Mesothelial cell of epicardium (in vitro differentiated cells): ENCODE measurements at places on chromosomes 4 and X.

GRCh38 chr4:128387600-128388351 lies 100.2 kb upstream of the PGRMC2 start:
- no peak for DNase-seq

GRCh38 chrX:1392376-1393068 lies 609 bp upstream of the SLC25A6 start:
- DNase-seq, result peak; percentile 65

- DNase-seq, result peak; percentile 46
Measured at GRCh38 chrX:44343412-44344141, at the start of gene EFHC2. Gene EFHC2, minus strand, starts transcription at chrX:44343672. Its CDS starts 84 bp downstream, at chrX:44343588.

GRCh38 chrX:15856636-15857035 lies 2.0 kb upstream of the AP1S2 start:
- DNase-seq, result no peak

- DNase-seq, result no peak
Measured at GRCh38 chrX:11588097-11588496, 77.6 kb downstream of the ARHGAP6 start.

DNA sequence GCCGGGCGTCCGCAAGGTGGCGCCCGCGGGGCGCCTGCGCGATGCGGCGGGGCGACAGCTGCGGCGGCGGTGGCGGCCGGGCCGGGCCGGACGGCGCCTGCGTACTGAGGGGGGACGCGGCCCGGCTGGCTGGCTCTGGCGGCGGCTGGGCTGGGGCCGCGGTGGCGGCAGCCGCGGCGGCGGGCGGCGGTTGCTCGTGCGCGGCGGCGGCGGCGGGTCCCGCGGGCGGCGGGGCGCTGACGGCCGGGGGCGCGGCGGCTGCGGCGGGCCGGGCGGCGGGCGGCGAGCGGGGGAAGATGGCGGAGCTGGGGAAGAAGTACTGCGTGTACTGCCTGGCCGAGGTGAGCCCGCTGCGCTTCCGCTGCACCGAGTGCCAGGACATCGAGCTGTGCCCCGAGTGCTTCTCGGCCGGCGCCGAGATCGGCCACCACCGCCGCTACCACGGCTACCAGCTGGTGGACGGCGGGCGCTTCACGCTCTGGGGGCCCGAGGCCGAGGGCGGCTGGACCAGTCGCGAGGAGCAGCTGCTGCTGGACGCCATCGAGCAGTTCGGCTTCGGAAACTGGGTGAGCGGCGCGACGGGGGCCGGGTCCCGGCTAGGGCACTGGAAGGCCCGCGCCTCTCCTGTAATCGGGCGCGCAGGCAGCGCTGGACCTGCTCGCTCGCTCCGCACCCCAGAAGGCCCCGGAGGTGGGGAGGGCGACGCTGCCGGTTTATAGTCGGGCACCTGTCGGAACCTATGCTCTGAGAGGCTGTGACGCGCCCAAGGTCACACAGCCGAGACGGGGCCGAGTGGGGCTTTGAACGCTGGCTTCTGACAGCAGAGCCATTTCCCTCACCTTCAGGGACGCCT lies at the start of gene TADA2B:
TSS of gene TADA2B (plus strand) at position 89 of the 853 bp plus-strand sequence. CDS start at position 297, 208 bp downstream.
- peak; percentile 61 for DNase-seq

DNA sequence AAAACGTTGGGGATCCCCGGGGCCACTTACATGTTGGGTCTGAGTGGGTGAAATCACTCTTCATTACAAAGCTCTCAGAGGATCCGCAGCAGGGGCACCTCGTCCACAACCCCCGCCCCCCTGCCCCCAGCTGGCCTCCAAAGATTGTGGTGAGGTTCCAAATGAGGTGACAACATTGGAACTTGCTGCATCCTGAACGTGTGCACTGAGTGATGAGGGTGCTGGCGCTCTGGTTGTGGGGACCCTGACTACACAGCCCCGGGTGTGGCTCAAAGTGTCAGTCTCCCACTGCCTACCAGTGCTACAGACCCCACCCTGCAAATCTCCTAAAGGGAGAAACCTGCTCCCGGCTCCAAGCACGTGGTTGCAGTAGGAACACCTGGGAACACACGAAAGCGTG lies 111.9 kb downstream of the PHKA2 start:
- DNase-seq, result no peak

DNA sequence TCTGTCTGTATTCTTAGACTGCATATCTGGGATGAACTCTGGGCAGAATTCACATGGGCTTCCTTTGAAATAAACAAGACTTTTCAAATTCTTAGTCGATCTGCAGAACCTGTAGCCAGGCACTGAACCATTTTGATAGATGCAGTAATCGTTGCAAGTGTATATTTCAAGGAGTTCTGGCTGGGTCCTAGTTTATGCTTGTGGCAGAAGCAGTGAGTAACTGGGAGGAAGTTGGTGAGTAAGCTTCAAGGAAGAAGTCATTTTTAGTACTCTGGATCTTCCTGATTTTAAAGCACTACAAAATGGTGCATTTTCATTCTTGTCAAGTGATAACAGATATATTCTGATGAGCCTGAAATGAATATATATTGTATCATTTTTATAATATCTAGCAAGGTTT lies 9.5 kb downstream of the HPRT1 start:
- no peak for DNase-seq

- no peak for DNase-seq
Measured at GRCh38 chr4:20192736-20193135, 59.0 kb upstream of the SLIT2 start.

DNA sequence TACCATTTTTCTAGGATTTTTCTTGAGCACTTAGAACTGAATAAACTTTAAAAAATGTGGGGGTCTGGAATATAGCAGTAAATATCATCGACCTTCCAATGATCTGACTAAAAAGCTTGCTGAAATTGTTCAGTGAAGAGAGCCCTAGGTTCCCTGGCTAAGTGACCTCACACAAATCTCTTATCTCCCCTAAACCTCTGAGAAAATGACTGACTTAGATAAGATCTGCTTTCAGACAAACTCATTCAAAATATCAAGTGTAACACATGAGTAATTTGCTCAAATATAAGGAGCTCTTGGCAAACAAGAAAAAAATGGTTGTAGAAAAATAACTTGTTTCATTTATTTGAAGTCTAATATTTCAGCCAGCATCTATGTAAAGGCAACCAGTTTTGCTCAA lies 441.7 kb upstream of the SLIT2 start:
- no peak for DNase-seq

DNA sequence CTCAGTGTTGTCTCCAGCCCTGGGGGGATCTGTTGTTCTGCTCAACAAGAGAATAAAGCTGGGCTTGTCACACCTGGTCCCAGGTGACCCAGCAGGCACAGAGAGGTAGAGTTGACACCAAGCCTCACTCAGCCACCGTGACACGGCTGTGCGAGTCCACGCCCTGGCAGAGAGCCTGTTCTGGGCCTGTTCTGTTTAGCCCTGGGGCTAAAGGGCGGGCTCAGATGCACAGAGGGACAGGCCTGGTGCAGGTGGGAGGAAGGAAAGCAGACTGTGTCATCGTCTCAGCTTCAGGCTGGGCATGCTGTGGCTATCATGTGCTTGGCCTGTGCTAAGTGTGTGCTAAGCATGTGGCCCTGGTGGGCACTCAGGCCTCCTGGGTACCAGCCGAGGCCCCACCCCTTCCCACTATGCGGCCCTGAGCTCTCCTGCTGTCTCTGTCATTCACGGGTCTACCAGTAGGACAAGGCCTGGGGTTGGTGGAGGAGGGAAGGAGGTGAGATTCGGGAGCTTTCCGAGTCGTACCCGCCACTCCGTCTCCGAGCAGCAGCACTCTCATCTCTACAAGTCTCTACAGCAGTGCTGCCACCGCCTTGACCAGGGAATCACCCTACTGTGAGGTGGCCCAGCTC lies 10.8 kb downstream of the WFS1 start:
- no peak for DNase-seq

DNA sequence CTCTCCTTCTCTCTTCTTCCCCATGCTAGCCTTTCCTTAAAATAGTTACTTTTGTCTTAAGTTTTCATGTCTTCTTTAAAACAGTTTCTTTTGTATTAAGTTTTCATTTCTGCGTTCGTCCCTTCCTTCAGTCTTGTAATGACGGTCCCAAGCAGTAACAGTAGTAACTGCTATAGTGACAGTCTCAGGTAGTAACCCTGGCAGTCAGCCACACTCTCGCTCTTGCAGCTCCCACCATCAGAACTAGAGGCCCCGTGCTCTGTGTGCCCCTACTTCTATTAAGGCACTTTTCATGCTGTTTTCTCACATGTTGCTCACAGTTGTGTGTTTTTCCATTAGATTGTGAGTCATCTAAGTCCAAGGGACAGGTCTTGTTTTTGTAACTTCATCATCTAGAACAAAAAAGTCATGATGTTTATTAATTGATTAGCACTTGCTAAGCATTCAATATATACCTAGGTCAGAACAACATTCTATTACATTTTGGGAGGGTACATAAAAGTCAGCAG lies 49.3 kb downstream of the C4orf33 start:
- no peak for DNase-seq

DNA sequence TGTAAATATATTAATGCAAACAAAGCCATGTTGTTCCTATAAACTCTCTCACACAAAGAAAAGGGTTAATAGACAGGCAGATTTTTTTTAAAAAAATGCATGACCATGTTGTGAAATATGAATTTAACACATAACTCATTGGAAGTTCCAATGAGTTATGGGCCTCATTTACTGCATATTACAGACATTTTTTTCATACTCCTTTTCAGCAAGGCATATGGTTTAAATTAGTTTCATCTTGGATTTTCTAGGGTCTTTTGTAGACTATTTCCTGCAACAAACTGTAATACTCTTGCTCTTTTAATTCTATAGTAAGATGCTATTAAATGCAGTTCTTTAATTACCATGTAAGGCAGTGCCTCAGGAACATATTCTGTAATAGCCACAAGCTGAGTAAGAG lies 323.1 kb downstream of the GBA3 start:
- DNase-seq, result no peak

GRCh38 chr4:63459329-63459728 lies 949.9 kb downstream of the TECRL start:
- DNase-seq, result no peak

DNA sequence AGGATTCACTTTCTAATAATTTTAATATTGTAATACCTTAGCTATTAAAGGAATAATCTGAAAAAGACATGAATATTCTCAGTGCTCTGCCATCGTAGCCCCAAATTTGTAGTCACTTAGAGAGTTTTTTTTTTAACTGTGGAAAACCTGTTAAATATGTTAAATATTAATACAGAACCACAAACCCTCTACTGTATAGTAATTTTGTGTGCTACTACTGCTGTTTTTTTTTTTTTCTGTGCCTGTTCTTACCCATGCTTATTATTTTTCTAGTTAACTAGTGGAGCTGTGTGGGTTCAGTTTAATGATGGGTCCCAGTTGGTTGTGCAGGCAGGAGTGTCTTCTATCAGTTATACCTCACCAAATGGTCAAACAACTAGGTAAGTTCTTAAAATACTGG lies 15.8 kb downstream of the PLK4 start:
- no peak for DNase-seq

DNA sequence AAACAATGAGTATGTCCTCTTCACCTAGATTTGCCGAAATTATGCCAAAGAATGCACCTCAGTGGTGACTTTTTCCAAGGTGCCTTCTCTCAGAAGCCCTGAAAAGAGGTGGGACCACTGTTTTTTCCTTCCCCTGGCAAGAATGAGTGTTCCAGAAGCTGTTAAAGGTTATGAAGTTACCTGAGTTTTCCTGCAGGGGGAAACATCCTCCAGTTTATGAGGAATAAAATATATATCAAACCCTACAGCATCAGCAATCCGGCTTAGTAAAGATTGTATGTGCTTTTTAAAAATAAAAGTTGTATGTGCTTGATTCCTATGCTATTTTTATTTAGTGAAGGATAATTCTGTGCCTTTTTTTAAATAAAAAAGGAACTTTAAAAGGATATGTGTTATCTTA lies 73.3 kb downstream of the RBM46 start:
- no peak for DNase-seq

GRCh38 chrX:10011261-10011931 lies 44.2 kb downstream of the CLDN34 start:
- no peak for DNase-seq

GRCh38 chr4:145736241-145736831 lies 56.4 kb downstream of the C4orf51 start:
- no peak for DNase-seq

DNA sequence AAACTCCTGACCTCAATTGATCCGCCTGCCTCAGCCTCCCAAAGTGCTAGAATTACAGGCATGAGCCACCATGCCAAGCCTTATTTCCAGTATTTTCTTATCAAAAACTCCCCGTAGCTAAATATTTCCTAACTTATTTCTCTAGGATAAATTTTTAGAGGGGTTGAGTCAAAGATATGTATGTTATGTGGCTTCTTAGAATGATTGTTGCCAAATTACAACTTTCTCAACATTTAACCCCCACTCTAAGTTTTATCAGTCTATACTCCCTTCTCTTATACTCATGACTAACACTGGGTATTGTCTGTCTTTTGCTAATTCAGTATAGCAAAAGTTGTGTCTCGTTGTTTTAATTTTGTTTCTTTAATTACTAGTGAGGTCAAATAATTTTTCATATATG lies 187.7 kb upstream of the LNX1 start:
- no peak for DNase-seq

DNA sequence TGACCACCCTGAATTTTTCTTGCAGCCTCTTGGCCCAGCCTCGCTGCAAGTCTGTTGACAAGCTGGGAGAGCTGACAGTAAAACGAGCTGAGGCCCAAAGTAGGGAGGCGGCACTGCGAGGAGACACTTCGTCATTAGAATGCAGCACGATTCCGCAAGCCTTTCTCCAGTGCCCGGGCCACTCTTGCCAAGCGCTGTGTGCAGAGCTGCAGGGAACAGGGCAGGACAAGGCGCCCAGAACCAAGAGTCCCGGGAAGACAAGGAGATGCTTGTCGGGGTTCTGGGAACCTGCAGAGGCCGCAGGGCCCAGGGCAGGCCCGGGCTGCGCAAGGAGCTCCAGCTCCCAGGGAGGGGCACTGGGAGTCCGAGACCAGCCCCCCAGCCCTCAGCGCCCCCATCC lies 187.1 kb downstream of the BCOR start:
- no peak for DNase-seq

GRCh38 chrX:148905400-148905799 lies 405.0 kb downstream of the AFF2 start:
- DNase-seq, result no peak

- DNase-seq, result no peak
Measured at GRCh38 chrX:109049903-109050302, 313.5 kb upstream of the IRS4 start.

- no peak for DNase-seq
Measured at GRCh38 chrX:133742602-133743305, 242.6 kb downstream of the GPC3 start.

DNA sequence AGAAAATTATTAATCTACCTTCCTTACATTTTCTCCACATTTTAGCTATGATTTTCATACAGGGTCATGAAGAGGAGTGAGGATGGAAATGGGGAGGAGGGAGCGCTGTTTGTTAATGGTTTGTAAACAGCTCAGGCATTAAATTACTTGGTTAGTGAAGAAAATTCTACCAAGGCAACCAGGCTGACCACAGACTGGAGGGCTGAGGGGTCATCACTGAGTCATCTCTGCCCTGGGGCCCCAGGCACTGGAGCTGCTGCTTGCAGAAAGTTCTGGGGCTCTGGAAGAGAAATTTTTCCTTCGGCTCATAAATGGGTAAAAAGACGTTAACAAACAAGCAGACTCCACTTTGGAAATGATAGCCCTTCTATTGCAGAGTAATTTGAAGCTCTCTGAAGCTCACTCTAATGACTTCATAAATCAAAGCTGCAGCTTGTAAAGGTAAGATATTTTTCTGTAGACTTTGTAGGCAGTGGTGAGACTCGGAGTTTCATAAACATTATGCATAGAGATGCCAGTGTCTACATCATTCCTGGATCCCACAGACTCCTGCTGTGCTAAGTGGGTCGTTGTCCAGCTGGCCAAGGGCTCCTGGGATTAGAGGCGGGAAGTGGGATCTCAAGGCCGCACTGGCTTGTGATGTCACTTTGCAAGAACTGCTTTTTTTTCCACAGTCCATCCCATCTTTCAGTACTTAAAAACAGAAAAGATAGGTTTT lies 159.6 kb downstream of the PTTG2 start:
- no peak for DNase-seq
